Stomach (tissue), 19 donors: ENCODE measurements at places on chromosomes 6 and 20.

GRCh38 chr6:159862103-159862502 is 28.7 kb upstream of the MAS1 start:
- DNase-seq, result no peak

DNA sequence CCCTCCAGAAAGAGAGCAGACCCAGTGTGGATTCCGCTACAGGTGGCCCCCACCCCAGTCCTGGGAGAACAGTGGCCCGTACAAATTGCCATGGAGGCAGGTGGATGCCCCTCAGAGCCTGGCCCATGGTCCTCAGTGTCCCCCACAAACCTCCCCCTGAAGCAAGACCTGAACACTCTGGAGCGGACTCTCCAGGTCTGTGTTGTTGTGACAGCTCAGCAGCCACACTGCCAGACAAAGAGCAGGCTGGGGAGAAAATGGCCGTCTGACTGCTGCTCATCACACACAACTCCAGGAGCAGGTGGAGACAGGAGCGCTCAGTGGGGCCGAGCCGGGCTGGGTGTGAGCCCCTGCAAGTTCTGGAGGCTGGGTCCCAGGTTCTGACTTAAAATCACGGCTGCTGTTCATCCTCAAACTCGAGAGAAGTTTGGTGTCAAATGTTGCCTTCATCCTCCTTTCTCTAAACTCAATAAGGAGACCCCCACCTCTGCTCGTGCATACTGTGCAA is 241.8 kb downstream of the CDH4 start:
- DNase-seq, result no peak

GRCh38 chr6:125932451-125932795 is 24.1 kb upstream of the HINT3 start:
- DNase-seq, result no peak

DNA sequence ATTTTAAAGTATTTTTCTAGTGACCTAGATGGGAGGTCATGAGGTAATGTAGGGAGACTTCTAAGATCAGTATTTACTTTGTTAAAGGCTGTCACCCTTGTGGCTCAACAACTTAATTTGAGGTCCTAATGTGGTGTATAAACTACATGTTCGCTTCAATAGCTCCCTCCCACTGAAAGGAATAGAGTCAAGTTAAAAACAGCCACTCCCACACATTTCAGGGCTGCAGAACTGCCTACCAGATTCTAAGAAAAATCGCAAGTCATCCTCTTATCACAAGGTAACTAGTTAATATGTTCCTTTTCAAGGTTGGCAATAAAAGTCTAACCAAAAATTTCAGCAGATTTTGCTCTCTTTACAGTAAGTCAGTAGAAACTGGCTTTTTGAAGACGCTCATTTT is 15.1 kb downstream of the GSTA1 start:
- peak; percentile 21 for DNase-seq

GRCh38 chr6:37317312-37318038 is 36.3 kb upstream of the RNF8 start:
- no peak for DNase-seq

DNA sequence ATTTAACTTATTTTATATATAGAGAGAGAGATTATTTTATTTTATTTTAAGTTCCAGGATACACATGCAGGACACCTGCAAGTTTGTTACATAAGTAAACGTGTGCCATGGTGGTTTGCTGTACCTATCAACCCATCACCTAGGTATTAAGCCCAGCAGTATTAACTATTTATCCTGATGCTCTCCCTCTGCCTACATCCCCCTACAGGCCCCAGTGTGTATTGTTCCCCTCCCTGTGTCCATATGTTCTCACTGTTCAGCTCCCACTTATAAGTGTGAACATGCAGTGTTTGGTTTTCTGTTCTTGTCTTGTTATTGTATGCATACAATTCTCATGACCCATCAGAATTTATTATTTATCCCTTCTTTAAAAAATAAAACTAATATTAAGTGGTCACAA is 34.6 kb downstream of the FKBP1C start:
- no peak for DNase-seq

DNA sequence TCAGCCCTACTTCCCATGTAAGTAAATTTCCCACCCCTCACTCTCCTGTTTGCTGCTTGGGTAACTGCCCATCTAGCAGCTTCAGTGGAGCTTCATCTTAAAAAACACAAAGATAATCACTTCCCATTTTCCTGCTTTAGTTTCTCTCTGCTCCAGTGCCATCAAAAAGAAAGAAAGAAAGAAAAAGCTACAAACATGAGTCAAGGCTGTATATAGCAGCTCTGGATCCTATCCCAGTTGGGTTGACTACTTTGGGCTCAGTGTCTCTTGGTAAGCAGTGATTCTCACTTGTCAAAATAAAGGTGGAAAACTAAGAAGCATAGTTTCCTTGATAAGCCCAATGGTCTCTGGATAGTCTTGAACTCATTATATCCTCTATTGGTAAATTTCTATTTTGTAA is 48.7 kb upstream of the SRPK1 start:
- no peak for DNase-seq

DNA sequence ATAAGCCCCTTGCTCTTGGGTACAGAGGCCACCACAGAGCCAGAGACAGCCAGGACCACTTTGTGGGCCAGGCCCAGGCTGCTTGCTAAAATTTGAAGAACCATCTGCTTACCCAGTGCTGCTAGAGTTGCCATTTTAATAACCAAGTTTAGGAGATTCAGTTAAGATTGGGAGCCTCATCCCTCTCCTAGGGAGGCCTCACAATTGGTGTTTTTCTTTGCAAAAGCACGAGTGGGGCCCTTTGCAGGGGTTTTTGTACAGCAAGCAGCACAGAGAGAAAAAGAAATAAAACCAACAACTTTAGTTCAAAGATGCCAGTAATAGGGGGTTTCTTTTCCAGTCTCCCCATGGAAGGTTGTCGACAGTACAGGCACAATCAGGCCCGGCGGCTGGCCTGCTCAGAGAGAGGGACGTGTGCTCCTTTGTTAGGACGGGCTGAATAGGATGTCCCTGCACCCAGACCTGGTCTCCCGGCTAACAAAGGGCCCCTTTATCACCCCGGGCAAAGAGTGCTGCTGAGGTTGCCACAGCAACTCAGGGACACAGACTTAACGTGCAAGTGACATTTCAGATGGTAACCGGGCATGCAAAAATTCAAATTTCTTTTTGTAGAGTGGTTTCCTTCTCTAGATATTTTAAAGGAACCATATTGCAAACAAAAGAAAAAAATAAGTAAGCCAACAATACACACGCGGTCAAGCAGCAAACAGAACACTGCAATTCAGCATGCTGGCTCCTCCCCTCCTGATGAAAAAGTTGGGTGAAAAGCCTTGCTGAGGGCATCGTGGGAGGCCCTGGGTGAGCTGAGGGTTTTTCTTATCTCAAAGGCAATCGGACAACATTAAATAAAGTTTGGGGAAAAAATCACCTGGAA is 10.5 kb upstream of the TOX2 start:
- DNase-seq, result no peak

- no peak for DNase-seq
Measured at GRCh38 chr6:91094806-91095475, 508.1 kb upstream of the MAP3K7 start.

- no peak for DNase-seq
Measured at GRCh38 chr6:69138893-69139494, 503.9 kb downstream of the ADGRB3 start.

GRCh38 chr6:139778106-139778505 is 403.7 kb upstream of the CITED2 start:
- no peak for DNase-seq

- DNase-seq, result no peak
Measured at GRCh38 chr6:101126501-101126900, 245.4 kb upstream of the ASCC3 start.

DNA sequence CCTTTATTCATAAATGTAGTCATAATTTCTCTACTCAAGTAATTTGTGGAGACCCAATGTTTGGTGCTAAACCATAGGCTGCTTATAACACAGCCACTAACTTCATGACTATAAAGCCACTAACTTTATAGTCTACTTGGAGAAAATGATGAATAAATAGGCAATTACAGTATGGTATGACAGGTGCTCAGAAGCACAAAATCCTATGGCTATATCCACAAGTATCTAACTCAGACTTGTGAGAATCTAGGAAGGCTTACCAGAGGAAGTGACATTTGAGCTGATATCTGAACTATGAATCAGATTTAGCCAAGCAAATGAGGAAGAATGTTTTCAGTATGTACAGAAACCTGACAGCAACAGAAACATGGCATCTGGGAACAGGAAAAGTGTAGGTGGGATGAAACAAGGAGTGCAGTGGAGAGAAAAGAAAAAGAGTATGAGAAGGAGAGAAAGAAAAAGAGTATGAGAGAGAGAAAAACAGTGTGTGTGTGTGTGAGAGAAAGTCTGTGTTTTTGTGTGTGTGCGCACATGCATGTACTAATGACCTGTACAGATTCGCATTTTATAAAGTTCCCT is 59.9 kb downstream of the REV3L start:
- DNase-seq, result no peak

- DNase-seq, result peak; percentile 51
Measured at GRCh38 chr6:107666084-107666980, 157.8 kb downstream of the SCML4 start.

GRCh38 chr6:158939255-158940159 is 60.5 kb downstream of the RSPH3 start:
- DNase-seq, result peak; percentile 65

DNA sequence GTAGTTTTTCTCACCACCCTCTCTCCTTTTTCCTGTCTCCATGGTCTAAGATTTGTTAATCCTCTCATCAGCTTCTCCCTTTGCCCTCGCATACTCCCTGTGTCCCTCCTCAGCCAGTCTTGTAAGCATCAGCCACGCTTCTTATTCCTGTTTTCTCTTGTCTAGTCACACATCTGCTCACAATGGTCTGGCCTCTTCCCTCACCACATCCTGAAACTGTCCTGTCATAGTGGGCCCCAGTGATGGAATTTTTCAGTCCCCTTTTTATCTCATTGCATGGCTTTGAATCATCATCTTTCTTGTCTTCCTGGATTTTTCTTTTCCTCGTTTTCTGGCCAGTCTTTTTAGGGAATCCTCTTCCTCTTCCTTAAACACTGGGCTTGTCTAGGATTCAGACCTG is 57.2 kb downstream of the GFRA4 start:
- DNase-seq, result no peak

DNA sequence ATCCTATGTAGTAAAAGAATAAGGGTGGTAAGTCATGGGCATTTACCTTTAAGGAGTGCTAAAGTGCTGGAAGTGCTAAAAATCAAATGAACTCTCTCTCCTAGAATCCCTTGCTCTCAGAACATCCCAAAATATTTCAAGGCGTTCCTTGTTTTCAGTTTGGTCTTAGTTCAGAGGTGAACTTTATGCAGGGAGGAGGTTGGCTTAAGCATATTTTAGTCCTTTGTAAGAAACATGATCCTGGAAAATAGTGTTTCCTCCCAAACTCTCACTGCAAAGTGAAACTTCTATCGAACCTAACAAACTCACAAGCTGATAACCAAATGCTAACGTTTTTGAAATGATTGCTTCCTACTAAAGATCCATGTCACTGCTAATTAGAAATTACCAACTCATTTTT is 231.4 kb downstream of the FOXC1 start:
- DNase-seq, result no peak

DNA sequence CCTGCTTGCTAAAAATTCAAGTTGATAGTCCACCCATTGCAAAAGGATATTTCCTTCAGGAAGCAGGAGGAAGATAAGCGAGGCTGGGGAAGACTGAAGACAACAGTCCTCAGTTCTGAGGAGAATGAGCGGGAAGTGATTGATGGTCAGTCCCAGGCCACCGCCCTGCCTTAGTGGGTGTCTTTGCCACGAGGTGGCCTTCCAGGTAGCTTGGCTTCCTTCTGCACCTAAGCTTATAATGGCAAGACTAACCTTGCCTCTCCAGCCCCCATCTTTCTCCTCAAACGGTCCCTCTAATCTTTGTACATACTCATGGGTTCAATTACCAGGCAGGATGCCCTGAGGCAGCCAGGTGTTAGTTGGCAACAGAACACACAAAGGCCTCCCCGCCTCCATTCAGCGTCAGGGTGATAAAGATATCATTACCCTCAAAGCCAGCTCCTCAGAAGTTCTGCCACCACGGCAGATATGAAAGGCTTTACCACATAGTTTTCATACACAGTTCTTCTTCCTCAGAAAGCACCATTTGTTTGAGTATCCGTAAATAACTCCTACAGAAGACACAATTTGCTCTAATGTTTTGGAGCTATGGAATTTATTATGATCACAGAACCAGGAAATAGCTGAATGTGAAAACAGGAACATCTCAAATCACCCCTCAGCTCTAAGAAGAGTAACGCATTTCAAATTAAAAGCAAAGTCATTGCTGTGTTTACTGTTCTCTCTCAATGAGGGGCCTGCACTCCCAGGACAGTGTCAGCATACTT is 249.4 kb downstream of the ATXN1 start:
- DNase-seq, result no peak

DNA sequence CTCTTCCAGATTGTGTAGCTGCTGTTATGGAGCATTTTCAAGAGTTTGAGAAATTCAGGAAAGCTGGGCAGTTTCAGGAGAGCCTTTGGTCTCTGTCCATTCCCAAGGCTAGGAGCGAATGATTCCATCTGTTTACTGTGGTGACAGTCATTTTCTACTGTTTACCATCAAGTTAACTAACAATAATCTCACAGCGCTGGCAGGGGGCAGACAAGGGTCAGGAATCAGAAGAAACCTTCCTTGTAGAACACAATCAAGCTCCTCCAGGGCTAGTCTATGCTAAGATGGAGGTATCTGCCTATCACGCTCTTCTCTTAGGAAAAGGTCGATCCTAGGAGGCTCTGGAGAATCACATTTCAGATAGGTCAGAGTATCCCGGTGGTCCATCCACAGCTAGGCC is 293.9 kb downstream of the KIF16B start:
- DNase-seq, result no peak

- DNase-seq, result no peak
Measured at GRCh38 chr6:34195726-34196115, 41.0 kb upstream of the HMGA1 start.

GRCh38 chr20:39935901-39936300 is 753.1 kb downstream of the MAFB start:
- DNase-seq, result no peak

- no peak for DNase-seq
Measured at GRCh38 chr6:117795234-117795633, 111.8 kb upstream of the SLC35F1 start.

- no peak for DNase-seq
Measured at GRCh38 chr6:48068278-48069251, 42.4 kb downstream of the PTCHD4 start.
